ENCODE measurements at places on chromosomes 1 and 21.
A peak's percentile ranks its signal among the peaks of the same experiment; 100 is the strongest.

GRCh38 chr21:41729701-41730366, 37.0 kb downstream of the RIPK4 start:
- no peak for DNase-seq

- peak; percentile 94 for DNase-seq
Observed at GRCh38 chr1:147635342-147635741, 35.0 kb downstream of the ACP6 start.

GRCh38 chr1:167909691-167910180, 4.2 kb downstream of the ADCY10 start:
- no peak for DNase-seq

DNA sequence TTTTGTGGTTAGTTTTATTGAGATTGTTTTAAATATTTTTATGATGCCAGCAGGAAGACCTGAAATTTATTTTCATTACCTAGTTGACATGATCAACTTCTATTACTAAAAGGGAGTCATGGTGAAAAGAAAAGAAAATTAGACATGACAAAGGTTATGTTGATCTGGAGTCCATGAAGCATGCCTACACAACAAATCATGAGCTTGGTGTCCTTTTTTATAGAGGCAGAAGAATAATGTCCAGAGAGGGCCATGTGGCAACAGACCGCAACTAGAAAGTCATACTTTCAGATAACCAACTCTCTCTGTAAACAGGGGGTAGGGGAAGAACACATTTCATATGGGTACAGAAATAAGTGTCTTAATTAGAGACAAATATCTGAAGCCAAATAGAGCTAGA, 175.5 kb upstream of the HOOK1 start:
- no peak for DNase-seq

GRCh38 chr1:81032973-81033425, 767.7 kb upstream of the ADGRL2 start:
- no peak for DNase-seq

GRCh38 chr1:166026555-166026954, 140.2 kb downstream of the FAM78B start:
- no peak for DNase-seq

- DNase-seq = no peak
Observed at GRCh38 chr1:195899762-195900352, 708.4 kb downstream of the KCNT2 start.

DNA sequence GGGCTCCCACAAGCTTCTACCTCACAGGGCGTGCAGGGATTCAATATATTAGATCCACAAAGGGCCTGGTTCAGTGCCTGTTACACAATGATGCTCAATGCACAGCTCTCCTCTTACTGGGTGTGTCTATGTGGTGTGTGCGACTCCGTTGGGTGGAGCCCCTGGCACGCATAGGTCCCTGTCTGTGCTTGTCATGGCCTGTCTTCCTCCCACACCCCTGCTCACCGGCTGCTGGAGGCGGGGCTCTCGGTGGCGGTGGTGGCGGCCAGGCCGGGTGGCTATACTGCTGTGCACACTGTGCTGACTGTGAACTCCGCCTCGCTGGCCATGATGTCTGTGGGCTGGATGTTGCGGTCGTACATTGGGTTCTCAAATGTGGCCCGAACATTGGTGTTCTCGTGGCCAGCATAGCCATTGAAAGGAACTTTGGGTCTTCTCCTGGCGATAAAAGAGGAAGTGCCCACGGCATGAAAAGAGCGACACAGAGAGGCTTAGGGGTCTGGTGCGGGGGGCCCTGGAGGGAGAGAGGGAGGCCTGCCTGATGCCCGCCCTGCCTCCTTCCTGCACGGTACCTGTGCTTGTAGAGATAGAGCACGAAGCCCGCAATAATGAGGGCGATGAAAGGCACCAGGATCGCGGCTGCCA, 46.9 kb downstream of the ZSCAN20 start:
- DNase-seq = no peak

DNA sequence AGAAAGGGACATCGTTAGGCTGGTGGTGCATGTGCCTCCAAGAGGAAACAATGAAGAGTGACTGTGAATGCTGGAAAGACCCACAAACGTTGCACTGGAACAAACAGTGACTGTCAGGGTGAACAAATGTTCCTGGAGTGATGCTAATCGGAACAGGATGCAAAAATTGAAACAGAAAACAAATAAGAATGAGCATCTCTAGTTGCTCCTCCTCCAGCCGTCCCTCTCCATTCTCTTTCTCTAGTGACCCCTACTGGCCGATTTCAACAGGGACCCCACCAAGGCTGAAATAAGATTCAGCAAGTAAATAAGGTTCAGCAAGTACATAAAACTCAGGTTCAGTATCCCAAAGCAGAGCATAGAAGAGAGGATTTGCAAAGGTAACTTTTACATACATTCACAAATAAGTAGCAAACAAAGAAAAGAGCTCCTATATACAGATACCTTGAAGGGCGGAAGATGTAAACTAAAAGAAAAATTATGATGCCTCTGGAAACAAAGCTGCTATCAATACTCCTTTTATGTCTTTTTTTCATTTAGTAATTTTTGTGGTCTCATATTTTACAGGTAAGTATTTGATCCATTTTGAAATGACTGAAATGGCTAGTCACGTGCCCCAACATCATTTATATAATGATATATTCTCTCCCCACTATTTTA, 836.1 kb upstream of the ADAMTS5 start:
- DNase-seq = peak; percentile 29

- no peak for DNase-seq
Observed at GRCh38 chr1:164671323-164671965, 112.5 kb downstream of the PBX1 start.

DNA sequence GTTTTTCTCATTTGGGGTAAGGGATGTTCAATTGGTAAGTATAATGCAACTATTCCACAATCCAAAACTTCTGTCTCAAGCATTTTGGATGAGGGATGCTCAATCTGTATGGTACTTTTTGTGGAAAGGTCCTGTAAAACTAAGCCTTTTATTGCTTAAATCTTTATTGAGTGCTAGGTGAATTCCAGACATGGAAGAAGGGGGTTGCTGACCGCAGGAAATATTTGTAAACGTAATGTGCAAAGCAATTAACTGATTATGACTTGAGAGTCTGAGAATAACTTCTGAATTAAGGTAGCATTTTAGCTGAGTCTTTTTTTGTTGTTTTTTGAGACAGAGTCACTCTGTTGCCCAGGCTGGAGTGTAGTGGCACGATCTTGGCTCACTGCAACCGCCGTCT, 3.1 kb downstream of the AKIRIN1 start:
- DNase-seq = no peak

- no peak for DNase-seq
Observed at GRCh38 chr1:101566883-101567538, 330.2 kb downstream of the S1PR1 start.
